ENCODE measurements at places on chromosomes 3 and 15.

DNA sequence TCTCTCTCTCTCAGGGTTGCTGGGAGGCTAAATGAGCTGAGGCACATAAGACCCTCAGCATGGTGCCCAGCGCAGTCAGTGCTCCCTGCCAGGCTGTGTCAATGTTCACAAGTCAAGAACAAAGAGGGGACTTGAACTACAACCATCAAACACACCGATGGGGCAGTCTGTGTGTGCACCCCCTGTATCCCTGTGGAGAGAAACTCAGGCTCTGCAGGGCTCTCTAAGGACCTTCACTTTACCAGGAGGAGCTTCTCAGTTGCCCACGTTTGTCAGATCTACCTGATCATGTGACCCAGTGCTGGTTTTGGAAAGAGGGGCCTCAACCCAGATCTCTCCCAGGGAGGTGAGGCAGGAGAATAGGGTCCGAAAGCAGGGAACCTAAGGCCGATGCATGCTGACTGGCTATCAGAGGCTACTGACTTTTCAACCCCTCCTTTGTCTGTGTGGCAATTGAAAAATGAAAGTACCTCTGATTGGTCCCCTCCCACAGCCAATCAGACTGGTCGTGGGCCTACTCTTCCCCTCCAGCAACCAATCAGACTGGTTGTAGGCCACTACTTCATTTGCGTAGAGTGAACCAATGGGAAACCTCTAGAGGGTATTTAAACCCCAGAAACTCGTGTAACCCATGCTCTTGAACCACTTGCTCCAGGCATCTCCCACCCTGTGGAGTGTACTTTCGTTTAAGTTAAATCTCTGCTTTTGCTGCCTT, 34.0 kb downstream of the RHCG start:
- peak; percentile 26 for DNase-seq

- DNase-seq, result no peak
Measured at GRCh38 chr3:152292366-152292765, 23.6 kb downstream of the MBNL1 start.

GRCh38 chr15:57994221-57995049, 71.1 kb downstream of the ALDH1A2 start:
- no peak for DNase-seq

- DNase-seq, result no peak
Measured at GRCh38 chr15:91603384-91604080, 250.0 kb upstream of the SLCO3A1 start.

GRCh38 chr3:20246662-20247061, 60.7 kb upstream of the SGO1 start:
- DNase-seq, result no peak

- peak; percentile 34 for DNase-seq
Measured at GRCh38 chr15:98803228-98804056, 155.1 kb downstream of the IGF1R start.

DNA sequence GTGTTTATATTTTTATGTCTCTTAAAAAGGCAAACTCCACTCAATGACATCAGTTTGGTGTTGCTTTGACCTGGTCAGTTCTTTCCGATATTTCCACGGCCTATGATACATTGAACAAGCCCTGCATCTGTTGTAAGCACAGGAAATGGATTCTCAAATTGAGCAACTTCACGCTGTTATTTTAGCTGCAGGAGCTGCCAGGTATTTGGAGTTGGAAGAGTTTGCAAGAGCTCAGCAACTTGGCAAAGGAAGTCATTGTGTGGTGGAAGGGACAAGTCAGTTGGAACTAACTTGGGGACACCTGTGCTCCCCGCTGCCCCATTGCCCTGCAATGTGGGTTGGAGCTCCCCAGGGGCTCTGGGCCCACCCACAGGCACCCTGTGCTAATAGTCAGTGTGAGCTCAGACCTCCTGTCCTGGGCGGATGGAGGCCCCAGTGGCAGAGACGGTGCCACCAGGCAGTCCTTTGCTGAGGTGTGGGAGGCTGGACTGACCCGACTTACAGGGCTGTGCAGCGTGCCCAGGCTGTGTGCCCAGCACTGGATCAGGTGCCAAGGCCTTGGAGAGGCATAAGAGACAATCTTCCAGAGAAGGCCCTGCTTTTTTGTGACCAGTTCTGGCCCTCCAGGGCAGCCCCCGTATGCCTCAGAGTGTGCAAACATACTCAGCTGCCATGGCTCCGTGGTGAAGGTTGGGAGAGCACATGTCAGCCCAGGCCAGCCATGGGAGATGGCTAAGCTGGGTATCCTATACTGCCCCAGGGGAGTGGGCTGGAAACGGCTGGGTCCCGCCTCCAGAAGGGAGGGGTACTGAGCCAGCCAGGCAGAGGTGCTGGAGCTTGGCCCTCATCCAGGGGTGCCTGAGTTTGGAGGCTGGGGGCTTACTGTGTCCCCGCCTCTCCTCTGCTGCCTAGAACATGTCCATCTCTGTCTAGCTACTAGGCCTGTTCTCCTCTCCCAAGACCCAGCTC, 43.5 kb downstream of the KY start:
- DNase-seq, result no peak

DNA sequence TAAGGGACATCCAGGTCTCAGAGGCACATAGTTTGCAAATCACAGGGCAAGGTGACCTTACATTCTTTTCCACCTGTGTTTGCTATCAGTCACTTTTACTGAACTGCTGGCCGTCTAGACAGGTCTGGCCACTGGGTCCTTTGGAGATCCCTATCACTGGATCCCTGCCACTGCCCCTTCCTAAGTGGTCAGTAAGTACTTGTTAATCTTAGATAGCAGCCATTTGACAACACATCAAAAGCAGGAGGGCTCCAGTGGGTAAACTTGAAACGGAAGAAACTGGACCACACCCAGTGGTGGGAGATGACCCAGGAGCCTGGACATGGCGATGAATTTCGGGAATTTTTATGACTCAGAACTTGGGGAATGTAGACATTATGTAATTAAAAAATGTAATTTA, 28.9 kb upstream of the RASGRP1 start:
- DNase-seq, result peak; percentile 14

- DNase-seq, result no peak
Measured at GRCh38 chr15:45548753-45549520, 26.4 kb upstream of the SLC30A4 start.

DNA sequence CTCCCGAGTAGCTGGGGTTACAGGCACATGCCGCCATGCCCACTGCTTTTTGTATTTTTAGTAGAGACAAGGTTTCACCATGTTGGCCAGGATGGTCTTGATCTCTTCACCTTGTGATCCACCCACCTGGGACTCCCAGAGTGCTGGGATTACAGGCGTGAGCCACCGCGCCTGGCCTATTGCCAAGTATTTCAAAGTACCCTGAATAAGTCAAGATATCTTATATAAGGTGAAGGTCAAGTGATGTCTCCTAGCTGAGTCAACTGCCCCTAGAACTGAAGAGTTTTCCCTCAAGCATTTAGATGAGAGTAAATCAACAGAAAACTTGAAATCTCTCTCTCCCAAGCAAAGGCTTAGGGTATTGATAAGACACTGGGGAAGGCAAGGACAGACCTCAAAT, 63.9 kb downstream of the RPL22L1 start:
- DNase-seq, result peak; percentile 14

GRCh38 chr3:30112902-30113484, 493.4 kb upstream of the TGFBR2 start:
- peak; percentile 61 for DNase-seq

DNA sequence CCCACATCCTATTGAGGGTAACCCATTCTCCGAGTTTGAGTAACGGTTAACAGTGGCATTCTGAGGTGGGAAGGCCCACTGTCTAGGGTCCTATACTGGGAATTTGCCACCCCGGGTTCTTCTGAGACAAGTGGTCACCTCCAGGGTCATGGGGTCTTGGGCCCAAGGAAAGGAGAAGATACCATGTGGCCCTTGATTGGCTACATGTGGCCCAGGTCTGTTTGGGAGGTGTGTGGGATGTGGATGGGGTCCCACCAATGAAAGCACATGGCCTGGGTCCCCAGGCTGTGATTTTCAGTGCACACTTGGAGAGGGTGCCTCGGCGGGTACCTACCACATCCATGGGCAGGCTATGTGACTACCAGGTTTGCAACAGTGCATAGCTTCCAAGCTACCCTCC, 214.4 kb downstream of the UBE3A start:
- DNase-seq, result no peak

DNA sequence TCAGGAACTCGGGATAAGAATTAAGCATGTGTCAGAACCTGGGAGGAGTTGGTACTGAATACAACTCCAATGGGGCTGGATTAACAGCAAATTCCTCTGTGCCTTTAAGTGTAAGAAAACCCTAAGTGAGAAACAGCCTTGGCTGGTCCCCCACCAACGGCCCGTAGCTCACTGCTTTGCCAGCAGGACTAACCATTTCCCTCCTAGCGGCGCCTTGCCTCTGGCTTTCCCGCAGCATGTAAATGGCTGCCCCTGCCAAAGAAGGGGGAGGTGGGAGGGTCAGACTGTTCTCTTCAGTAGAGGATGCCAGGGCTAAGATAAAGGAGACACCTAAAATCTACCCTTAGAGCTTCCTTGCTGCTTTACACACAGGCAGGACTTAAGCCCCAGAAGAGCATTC, 51.0 kb upstream of the SH3GL3 start:
- DNase-seq, result no peak

GRCh38 chr3:9169956-9170850, 79.2 kb downstream of the SRGAP3 start:
- DNase-seq, result no peak

DNA sequence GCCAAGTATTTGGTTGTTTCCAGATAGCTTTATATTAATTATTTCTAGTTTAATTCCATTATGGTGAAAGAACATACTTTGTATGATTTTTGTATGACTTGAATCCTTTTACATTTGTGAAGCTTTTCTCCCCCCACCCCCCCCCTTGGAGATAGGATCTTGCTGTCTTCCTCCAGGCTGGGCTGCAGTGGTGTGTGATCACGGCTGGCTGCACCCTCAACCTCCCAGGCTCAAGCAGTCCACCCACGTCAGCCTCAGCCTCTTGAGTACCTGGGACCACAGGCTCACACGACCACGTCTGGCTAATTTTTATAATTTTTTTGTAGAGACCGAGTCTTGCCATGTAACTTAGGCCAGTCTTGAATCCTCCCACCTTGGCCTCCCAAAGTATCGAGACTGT, 29.5 kb downstream of the ARL8B start:
- no peak for DNase-seq

GRCh38 chr3:51986010-51986947, 2.9 kb downstream of the ACY1 start:
- no peak for DNase-seq

DNA sequence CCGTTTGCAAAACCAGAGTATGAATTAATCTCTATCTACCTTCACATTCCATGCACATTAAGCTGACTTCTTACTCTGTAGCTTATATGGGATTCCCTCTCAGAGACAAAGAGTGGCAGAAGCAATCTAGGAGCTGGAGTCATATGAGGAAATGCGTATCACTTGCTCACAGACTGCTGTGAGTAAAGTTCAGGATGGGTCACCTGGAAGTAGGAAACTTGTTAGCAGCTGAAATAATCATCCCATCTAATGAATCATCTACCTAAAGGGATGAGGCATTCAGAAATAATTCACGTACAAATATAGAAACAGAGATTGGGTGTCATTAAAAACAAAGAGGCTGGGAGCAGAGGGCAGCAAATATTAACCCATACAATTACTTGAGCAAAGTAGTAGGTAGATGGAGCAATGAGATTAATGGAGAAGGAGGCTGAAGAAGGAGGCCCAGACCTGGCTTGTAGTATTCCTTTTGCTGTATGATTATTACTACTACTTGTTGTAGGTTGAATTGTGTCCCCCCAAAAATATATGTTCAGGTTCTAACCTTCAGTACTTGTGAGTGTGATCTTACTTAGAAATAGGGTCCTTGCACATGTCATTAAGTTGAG, 866.3 kb downstream of the ROBO2 start:
- no peak for DNase-seq

GRCh38 chr15:38153781-38154180, 98.9 kb upstream of the SPRED1 start:
- DNase-seq, result no peak

GRCh38 chr15:85706779-85707518, 87.8 kb downstream of the KLHL25 start:
- DNase-seq, result no peak

DNA sequence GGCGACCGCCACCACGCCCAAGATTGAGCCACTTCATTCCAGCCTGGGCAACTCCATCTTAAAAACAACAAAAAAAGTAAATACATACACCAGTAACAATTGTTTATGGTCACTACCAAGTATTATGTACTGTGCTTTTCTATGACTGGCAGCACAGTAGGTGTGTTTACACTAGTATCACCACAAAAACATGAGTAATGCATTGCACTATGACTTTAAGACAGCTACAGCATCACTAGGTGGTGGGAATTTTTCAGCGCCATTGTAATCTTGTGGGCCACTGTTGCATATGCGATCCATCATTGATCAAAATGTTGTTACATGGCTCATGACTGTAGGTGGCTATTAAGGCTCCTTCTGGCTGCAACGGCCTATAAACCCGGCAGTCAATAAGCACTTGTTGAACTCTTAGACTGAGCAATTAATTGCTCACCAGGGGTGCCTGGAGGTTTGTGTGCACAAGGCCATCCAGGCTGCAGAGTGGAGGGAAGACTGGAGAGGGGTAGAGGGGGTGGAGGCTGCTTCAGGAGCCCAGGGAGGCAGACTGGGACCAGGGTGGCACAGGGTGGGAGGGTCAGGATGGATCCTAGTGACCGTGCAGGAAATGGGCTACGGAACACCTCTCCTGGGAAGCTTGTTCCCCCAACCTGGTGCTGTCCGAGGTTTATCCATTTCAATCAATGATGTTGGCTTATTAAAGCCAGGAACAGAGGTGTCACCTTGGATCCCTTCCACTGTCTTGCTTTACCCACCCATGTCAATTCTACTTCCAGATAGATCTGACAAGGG, 17.9 kb upstream of the COPG1 start:
- DNase-seq, result no peak

- peak; percentile 5 for DNase-seq
Measured at GRCh38 chr3:39808467-39809180, 785 bp upstream of the MYRIP start.

DNA sequence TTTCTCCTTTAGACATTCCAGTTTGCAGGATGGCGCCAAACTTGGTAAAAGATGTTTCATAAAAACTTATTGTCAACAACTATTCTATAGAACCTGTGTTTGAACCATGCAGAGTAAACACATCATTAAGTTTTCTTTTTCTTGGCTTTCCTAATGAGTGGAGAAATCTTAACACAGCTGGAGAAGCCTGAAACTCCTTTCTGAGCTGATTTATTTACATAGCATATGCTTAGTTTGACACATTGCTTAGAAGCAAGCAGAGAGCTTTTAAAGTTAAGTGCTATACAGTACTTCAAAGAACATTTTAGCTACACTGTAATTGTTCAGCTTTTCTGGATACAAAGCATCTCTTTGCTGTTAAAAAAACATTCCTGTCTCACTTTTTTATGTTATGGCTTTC, 61.0 kb upstream of the PAQR5 start:
- DNase-seq, result no peak

- no peak for DNase-seq
Measured at GRCh38 chr3:186935133-186935532, 4.8 kb downstream of the ST6GAL1 start.

GRCh38 chr3:103684904-103685303, 1250.1 kb downstream of the ZPLD1 start:
- DNase-seq, result no peak

GRCh38 chr3:162141272-162141791, 644.7 kb downstream of the OTOL1 start:
- DNase-seq, result no peak

- no peak for DNase-seq
Measured at GRCh38 chr3:131807822-131808221, 227.0 kb downstream of the CPNE4 start.
